ENCODE measurements at places on chromosomes 7 and 10.

- DNase-seq: no peak
These were observed 254.2 kb upstream of the AOAH start for GRCh38 chr7:36978461-36978860.

DNA sequence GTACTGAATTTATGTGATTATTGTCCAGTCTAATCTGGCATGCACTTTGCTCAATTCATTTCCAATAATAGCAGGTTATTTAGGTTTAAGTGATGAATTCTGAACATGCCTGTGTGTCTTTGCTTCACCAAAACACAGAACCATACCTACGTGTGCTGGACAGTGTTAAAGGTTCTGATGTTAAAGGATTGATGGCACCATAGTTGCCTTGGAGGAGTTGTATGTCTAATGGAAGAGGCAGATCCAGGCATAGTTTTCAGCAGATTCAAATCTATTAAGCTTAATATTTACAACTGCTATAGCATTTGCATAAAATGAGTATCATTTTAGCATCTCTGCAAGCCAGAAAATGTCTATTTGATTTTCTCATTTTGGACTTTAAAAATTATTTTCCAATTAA is 28.0 kb upstream of the UMAD1 start:
- DNase-seq: no peak

GRCh38 chr10:1540144-1540543 is 197.2 kb downstream of the ADARB2 start:
- no peak for DNase-seq

- DNase-seq: no peak
These were observed 188.5 kb upstream of the FERD3L start for GRCh38 chr7:19333706-19334105.

- no peak for DNase-seq
These were observed 1016.7 kb downstream of the REEP3 start for GRCh38 chr10:64537928-64538327.

DNA sequence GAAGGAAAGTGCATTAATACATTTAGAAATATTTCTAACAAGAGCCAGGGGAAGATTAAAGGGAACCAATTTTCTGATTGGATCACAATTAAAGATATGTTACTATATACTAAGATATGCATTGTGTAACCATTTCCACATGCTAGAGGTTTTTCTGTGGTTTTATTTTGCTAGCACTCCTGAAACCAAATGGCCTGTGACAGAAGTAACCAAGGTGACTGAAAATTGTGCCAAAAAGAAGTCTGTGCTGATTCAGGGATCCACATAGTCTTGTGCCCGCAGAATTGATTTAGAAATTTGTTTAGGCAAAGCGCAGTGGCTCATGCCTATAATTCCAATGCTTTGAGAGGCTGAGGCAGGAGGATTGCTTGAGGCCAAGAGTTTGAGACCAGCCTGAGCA is 1.8 kb downstream of the CC2D2B start:
- peak; percentile 73 for DNase-seq

DNA sequence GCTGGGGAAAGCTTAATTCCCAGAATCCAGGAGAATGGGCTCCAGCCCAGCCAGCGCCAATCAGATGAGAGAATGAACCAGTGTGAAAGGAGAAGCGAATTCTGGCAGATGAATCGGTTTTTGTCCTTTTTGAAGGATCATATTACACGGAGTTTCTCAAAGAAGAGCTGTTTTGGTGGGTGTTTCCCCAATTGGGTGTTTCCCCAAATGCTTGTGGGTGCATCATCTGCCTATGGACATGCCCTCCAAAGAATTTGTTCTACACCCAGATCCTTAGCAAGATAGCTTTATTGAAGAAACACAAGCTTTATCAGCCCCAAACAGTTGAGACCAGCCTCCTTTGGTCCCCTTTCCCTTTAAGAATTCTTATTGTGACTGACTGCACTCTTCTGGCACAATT is 186.5 kb upstream of the GPR26 start:
- no peak for DNase-seq

DNA sequence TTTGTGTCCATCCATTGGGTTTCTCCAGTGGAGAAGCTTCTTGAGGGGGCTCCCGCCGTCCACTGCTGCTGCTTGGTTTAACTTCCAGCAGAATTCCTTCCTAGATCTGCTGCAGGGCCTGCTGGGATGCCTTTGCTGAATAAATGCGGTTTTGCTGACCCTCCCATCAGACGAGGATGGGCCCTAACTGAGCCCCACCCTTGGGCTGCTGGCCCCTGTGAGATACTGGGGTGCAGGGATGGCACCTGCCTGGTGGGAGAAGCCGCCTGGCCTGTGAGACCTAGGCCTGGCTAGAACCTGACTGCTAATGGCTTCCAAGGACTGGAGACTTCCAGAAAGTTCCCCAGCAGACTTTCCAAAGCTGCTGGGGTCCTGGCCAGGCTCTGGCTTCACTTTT is 43.8 kb downstream of the ZNF467 start:
- DNase-seq: no peak

DNA sequence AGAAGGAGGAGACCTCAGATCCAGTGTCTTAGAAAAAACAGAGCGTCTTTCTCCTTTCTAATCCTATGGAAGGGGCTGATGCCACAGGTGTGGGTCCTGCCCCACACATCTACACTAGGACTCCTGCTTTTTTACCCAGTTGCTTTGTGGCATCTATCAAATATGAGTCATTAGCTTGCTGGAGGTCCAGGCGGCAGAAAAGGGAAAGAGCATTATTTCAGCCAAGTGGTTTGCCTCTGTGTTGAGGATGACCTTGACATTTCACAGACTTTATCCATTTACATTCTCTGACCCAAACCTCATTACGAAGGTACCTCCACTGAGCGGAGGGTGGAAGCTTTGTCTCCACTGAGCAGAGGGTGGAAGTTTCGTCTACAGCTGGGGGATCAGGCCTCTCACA is 308.4 kb upstream of the KLF6 start:
- DNase-seq: no peak

DNA sequence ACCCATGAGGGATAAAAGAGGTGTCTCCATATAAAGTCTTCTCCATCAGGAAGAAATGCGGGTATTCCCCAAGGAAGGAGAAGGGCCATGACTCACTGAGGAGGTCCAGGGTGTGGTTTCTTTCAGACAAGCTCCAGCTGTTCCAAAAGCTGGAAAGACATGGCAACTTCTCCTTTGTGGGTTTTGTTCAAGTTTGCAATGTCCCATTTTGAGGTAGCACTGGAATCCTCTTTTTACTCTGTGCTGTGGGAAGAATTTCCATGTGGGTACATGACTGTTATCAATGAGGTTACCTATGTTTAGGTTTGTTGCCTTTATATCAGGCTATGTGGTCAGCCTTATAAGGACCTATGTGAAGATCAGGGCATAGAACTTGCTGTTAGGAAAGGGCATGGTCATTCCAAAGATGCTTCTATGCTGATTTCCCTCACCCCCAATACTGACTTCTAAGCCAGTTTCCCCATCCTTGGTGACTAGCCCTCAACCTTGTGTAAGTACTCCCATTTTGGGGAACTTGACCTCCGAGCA is 697.5 kb downstream of the INHBA start:
- DNase-seq: no peak

DNA sequence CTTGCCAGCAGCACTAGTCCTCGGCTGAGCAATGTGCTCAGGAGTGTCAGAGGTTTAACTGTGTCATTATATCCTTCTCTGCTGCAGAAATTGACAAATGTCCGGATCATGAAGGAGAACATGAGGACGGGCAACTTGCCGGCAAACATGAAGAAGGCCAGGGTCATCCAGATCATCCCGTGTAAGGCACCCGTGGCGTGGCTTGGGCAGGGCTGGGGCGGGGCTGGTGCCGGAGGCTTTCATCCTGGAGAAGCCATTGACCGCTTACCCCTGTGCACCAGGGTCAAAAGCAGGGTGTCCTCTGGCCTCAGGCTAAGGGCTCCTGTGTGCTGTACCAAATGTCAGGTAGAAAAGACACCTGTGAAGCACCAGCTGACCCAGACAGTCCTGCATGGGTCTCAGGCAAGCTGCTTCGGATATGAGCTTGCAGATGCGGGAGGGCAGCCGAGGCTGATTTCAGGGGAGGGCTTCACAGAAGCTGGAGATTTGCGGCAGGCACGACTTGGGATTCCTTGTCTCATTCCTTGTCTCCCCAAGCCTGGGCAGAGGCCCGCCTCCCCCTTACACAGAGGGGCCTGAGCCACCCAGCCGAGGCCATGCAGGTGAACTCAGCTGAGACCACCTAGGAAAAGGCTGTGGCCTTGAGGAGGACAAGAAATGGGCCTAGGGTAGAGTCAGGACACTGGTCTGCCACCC is 55.4 kb downstream of the MKI67 start:
- no peak for DNase-seq

DNA sequence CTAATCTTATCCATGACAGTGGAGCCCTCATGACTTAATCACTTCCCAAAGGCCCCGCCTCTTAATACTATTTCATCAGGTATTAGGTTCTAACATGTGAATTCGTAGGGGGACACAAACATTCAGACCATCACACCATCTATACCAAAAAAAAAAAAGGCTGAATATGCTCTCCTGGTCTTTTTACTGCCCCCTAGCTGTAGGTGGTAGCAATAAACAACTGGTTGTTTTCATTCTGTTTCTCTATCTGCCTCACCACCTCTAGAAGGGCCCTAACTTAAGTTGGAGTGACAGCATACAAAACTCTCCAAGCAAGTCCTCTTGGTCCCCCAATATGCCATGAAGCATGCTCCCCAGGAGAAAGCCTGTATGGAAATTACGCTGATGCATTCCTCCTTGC is 94.1 kb downstream of the GRM8 start:
- peak; percentile 23 for DNase-seq

DNA sequence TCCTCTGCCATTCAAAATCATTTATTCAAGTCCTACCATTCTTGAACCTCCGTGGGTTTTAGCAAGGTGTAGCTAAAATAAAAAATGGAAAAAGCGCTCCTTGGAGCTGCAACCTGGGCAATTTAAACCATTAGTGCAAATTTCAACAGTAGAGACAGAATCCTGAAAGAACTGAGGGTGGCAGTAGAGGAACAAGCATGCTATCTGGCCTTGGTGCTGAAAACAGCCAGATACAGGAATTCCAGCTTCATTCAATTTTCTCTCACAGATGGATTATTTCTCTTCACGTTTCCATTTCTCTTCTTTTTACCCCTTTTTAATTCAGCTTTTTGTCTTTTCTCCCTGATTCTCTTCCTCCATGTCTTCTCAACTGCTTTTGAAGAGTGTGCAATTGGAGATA is 77.7 kb downstream of the OTUD1 start:
- DNase-seq: peak; percentile 16

DNA sequence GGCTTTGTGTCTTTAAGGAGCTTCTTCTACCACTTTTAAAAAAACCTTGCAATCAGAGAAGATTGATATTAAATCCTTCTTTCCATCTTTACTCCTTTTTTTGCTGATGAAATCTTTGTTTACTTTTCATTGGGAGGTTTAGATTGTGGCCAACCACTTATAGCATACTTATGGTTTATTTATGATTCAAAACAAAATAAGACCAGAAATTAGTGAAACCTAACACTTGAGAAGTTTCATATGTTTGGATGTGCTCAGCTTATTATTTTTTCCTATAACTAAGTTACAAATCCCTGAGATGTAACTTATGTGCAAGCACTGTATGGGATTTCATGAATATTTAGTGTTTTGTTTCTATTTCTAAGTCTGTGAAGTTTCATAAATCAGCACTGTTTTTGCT is 13.5 kb upstream of the PRPS1L1 start:
- no peak for DNase-seq

- DNase-seq: no peak
These were observed 187.6 kb downstream of the DNAH11 start for GRCh38 chr7:21730399-21730798.

DNA sequence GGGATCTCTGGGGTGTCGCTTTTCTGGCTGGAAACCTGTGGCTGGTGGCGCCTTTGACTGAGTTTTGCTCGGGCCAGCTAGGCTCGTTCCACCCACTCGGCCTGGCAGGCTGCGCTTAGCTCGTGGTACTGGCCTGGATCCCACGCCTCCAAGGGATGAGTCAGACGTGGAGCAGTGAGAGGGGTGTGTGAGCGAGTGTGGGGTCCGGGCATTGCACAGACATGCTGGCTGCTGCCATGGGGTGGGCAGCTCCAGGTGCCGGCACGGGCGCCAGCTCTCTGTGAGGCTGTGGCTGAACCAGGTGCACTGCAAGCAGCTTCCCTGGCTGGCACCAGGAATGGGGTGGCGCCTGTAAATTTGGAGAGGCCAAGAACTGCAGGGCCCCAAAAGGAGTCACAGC is 63.1 kb upstream of the CACNA2D1 start:
- DNase-seq: no peak

GRCh38 chr7:69283421-69283820 is 314.9 kb upstream of the AUTS2 start:
- no peak for DNase-seq

- DNase-seq: peak; percentile 79
These were observed 1190.3 kb upstream of the C7orf33 start for GRCh38 chr7:147400221-147400689.

DNA sequence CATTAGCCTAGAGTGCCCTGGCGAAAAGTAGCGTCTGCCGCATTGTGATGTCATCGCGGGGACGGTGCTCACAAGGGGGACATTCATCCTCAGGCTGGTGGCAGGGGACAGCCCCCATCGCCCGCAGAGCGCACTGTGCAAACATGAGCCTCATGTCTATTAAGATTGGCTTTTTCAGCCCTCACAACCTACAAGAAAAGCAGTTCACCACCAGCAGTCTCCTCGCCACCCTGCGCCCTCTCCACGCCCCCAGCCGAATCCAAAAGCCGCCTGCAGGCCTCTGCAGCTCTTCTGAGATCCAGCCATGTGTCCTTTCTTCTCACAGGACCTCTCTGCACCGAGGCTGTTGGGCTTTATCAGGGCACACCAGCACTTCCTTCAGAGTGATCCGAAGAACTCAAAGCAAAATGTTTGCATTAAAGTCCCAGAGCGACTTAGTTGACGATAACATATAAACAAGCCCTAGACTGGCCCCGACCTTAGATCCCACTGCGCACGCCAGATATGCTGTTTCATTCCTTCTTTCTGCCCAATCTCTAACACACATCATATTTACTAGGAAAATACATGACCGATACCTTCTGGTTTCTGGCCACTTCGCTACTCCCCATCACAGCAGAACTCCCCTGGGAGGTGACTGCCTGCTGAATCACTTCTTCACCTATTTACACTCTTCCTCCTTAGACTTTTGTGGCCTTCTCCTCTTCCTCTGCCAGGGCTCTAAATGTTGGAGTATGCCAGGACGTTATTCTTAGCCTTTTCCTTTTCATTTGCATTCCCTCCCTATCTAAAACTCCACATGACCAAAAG is 206.0 kb upstream of the SH2B2 start:
- no peak for DNase-seq

DNA sequence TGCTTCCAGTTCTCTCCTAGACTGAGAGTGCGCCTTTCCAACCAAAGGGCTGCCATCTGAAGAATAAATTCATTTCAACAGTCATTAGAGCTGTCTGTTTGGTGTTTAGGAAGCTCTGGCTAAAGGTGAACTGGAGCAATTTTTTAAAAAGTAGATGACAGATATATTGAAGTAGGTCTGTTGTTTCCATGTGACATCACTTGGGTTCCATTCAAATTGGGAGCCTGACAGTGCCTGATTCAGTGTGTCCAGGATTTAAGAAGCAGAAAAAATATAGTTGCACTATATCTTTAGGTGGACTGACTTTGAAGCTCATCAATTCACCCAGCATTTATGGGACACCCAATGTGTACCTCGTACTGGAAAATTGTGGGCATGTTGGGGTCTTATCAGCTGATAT is 367.7 kb downstream of the BBS9 start:
- DNase-seq: no peak
